ENCODE measurements at places on chromosomes 7 and 10.

DNA sequence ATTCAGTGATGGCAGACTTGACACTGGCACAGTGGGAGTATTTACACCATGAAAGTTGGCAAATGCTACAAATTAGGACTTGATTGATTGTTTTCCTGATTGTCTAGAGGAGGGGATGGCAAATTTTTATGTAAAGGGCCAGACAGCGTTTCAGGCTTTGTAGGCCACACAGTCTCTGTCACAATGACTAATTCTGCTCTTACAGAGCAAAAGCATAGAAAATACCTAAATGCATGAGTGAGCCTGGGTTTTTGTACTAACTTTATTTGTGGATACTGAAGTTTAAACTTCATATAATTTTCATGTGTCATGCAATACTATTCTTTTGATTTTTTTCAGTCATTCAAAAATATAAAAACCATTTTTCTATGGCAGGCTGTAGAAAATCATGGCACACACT is 9.0 kb upstream of the ARMS2 start:
- no peak for DNase-seq

DNA sequence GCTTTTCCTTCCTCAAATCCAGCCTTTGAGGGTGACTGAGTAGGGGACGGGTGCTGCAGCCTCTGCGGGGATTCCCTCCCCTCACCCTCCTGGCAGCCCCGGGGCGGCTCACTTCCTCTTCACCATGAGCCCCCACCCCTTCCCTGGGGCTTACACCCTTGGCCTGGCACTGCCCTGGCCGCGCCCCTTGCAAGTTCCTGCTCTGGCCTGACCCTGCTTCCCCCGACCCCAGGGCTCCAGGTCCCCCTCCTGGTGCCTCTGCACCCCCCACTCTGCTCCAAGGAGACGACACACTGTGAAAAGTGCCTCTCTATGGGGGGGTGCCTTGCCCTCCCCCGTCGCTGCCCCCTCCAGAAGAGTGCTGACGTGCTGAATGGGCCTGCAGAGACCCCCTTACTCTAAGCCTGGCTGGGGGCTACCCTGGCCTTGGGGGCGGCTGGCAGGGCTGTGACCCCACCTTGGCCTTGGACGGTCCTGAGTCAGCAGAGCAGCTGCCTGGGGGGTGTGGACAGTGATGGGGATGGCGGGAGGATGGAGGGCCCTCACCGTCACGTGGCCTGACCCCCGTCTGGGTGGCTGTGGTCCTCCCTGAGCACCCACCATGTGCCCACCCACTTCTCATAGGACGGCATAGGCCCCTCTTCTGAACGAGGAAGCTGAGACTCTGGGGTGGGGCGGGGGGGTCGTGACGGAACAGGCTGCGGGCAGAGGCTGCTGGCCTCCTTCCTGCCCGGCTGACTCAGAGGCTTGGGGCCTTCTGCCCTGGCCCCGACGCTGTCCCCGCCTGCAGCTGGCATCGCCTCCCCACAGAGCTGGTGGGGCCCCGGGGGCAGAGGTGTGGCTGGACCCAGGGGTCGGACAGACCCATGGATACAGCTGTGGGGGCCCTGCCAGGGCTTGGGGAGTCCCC is 9.8 kb downstream of the LFNG start:
- DNase-seq: no peak

DNA sequence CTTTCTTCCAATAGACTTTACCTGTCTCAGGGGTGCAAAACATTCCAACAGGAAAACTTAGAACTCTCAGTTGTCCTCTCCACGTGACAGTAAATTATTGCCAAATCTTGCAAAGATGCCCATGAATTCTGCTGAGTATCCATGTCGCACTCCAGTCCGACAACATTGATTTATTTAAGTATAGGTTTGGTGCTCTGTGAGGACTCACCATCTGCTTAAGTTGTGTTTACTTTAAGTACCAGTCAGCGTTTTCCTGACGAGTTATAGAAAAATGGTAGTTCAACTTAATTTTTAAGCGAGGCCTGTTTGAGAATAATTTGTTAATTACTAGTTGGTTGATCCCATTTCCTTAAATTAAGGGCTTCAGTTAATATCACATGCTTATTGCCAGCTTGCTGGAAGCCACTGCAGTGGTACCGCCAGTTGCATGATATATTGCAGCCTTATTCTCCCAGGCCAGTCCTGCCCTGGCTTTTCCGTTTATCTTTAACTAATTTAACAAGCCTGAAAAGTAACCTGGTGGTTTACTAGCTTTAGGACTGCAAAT is 27.8 kb downstream of the CREB5 start:
- DNase-seq: no peak

GRCh38 chr7:154905146-154905545 is 97.8 kb downstream of the PAXIP1 start:
- DNase-seq: no peak

GRCh38 chr7:23247603-23248335 is 1.2 kb downstream of the GPNMB start:
- no peak for DNase-seq

DNA sequence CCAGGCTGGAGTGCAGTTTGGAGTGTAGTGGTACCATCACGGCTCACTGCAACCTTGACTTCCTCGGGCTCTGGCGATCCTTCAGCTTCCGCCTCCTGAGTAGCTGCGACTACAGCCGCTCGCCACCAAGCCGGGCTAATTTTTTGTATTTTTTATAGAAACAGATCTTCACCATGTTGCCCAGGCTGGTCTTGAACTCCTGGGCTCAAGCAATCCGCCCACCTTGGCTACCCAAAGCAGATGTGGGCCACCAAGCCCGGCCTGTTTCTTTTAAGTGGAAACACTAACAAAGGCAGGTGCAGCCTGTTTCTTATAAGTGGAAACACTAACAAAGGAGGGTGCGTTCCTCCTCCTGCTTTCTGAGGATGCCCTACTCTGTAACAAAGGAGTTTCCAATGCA is 18.2 kb downstream of the PRF1 start:
- no peak for DNase-seq

GRCh38 chr7:36677769-36678437 is 46.4 kb downstream of the AOAH start:
- DNase-seq: no peak

DNA sequence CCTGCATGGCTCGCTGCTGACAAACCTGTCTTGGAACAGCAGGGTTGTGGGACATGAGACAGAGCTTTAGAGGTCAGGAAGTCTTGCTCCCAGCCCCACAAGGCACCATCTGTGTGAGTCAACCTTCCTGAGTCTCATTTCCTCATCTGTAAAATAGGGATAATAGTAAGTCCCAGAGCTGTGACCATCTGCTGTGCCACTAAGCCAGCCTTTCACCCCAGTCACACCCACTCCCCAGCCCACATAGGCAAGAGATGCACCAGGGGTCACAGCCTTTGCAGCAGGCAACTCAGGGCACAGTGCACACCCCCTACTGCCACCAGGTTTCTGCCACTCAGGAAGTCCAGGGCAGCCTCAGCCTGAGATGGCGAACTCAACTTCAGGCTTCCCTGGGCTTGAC is 29.4 kb upstream of the CDH23 start:
- no peak for DNase-seq

DNA sequence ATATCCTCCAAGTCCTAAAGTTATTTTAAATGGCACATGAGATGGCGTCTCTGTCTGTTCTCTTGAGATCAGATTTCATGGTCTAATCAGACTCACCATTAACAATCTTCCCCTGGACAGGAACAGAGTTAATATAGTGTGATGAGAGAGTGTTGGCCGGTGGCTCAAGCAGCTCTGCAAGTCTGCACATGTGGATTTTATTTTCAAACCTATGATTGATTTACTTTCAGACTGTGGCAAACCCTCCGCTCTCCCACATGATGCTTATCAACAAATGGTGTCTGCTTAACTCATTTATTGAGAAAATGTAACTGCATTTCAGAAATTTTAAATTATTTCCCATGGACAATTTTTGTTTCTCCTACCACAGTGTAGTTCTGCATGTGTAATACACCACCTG is 46.5 kb upstream of the HGF start:
- no peak for DNase-seq

DNA sequence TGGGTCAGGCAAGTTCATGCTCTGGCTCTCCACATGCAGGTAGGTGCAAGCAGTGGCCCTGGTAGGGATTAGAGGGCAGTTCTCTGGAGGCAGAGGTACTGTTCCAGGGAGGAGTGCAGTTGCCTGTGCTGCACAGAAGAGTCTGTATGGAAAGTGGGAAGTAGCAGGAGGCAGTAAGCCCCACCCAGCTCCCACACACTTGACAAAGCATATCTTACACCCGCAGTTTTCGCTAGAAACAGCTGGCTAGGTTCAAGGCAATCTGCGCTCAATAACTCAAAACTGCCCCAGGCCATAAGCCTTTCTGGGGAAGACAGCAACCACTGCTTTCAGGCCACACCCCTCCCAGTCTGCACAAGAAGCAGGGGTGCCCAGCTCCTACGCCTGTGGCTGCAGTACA is 33.1 kb upstream of the ARMC3 start:
- DNase-seq: no peak

DNA sequence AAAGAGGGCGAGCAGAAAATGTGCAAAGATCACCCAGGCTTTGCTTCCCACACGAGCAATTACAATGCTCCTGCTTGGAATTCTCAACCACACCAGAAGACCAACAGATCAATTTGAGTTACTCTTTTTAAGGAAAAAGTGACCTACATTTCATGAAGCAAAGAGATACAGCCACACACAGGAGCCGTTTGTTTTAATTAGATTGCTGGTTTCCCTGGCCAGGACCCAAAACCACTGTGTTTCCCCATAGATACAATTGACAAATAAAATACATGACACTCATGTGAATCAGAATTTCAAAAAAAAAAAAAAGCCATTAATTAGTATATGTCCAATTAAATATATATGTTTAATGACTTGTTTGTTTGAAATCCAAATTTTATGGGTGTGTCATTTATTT is 458.3 kb downstream of the PLXDC2 start:
- no peak for DNase-seq

DNA sequence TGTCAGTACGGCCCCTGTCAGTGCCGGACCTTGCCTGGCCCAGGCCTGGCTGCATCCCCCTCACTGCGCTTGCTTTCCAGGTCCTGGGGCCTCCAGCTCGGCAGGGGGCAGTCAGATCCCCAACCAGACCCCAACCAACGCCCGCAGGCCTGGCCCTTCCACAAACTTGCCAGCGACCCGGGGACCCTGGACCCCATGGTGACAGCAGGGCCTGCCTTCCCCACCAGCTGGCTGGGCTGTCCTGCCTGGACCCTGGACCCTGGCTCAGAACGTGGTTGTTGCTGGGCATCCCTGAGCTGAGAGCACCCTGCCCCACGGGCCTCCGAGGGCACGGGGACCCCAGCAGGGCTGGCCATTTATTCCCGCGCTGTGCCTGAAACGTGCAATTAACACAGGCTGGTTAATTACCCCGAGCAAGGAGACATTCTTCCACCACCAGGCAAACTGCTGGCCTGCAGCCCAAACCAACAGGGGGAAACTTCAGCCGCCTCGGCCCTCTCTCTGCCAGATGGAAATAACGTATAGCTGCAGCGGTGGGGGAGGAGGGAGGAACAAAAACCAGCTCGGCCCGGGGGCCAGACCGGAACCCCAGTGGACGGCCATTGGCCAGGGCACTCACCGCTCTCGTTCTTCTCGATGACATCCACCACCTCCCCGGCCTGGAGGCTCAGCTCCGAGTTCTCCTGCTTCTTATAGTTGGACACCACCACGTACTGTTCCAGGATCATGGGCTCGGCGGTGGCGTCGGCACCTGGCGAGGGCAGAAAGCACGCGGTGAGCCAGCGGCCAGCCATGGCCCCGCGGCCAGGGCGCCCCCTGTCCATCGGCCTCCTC is 167.1 kb downstream of the NEURL1 start:
- DNase-seq: no peak

DNA sequence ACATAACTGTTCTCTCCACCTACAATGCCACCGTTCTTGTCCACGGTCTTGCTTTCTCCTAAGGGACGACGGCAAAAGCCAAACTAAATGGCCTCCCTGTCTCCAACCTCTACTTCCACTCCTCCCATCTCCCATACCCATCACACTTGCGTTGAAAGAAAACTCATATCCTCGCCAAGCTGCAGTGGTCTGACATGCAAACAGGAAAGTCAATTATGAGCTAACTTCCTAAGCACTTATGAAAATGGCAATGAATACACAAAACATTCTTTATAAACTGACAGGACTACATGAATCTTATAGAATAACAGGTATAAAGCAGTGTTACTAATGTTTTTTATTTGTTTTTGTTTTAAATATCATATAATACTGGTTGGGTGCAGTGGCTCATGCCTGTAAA is 46.4 kb downstream of the TYW1B start:
- DNase-seq: no peak
